Neural crest cell (in vitro differentiated cells): ENCODE measurements at places on chromosomes 1 and 21. TPM values are rescaled to one million over a fixed set of nuclear protein-coding genes. Genes with fewer than 3 reads are reported as not detected.
A peak's percentile ranks its signal among the peaks of the same experiment; 100 is the strongest.

Gene ANGPTL3
- not detected in 2 replicates for total RNA-seq

GRCh38 chr1:21264898-21265297, 25.4 kb downstream of the ECE1 start:
- H3K36me3 ChIP-seq: peaks cover 7% of the 10 kb centered on the region
- no peak overlapping the region for H3K27ac ChIP-seq
- H3K27me3 ChIP-seq: no peaks in the 10 kb centered on the region
- no peak overlapping the region for H3K4me3 ChIP-seq

Gene MYBPH
- not detected in 2 replicates for total RNA-seq

GRCh38 chr1:55716610-55717009, 501.4 kb upstream of the USP24 start:
- no peak for DNase-seq
- H3K27ac ChIP-seq: no peak overlapping the region
- H3K4me1 ChIP-seq: peaks cover 5% of the 10 kb centered on the region
- H3K36me3 ChIP-seq: no peaks in the 10 kb centered on the region
- H3K27me3 ChIP-seq: peaks cover 68% of the 10 kb centered on the region

- DNase-seq: no peak
- peak overlapping the region; percentile 80 for H3K4me3 ChIP-seq
- no peak overlapping the region for H3K27ac ChIP-seq
- H3K4me1 ChIP-seq: peaks cover 25% of the 10 kb centered on the region
- H3K36me3 ChIP-seq: no peaks in the 10 kb centered on the region
Measured at GRCh38 chr1:8318436-8318835, 522 bp downstream of the SLC45A1 start.

- DNase-seq: peak; percentile 65
- no peaks in the 10 kb centered on the region for H3K36me3 ChIP-seq
- H3K27me3 ChIP-seq: peaks cover 73% of the 10 kb centered on the region
- no peak overlapping the region for H3K27ac ChIP-seq
- H3K4me1 ChIP-seq: peaks cover 9% of the 10 kb centered on the region
Measured at GRCh38 chr1:3069491-3070308, 697 bp downstream of the PRDM16 start.

DNA sequence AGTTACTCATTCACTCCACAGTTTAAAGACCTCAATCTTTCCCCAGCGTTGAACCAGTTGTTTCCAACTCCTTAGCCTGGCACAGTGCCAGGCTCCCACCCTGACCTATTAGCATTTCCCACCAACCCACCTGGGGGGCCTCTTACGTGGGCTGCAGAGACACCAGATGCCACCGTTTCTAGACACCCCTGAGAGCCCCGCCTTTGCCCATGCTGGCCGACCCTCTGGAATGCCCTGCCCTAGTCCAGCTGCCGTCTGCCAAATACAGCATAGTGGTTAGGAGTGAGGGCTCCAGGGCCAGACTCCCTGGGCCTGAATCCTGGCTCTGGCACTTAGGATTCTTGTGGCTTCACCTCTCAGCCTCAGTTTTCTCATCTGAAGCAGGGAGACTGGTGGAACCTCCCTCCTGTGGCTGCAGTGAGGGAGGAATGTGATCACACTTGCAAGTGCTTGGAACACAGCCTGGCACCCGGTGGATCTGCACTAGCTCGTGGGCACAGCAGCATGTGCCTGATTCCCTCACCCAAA, 65.2 kb downstream of the TMCO4 start:
- no peak overlapping the region for H3K4me3 ChIP-seq
- H3K4me1 ChIP-seq: peaks cover 3% of the 10 kb centered on the region
- no peak for DNase-seq
- no peak overlapping the region for H3K27ac ChIP-seq
- H3K27me3 ChIP-seq: peaks cover 35% of the 10 kb centered on the region

DNA sequence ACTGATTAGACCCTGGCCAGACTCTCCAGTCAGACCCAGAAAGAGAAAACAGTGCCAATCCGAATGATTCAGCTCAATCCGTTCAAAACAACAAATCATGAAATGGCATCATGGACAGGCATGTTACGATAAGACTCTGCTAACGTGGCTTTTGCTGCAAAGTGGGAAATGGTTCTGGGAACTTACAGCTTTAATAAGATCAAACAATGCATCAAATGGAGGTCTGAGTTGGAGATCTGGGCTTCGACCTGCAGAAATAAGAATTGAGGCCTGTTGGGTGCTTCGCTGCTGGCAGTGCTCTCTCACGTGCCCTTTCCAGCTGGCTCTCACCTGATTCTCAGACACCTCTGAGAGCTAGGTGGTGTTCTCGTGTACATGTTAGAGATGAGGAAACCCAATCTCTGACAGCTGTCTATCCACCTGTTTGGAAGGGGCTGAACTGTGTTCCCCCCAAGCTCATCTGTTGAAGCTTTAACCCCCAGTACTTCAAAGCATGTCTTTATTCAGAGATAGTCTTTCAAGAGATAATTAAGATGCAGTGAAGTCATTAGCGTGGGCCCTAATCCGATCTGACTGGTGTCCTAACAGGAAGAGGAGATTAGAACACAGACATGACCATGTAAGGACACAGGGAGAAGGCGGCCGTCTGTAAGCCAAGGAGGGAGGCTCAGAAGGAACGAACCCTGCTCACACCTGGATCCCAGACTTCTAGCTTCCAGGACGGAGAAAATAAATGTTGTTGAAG, 45.5 kb upstream of the ETS2 start:
- no peaks in the 10 kb centered on the region for H3K36me3 ChIP-seq
- no peak for DNase-seq
- H3K4me1 ChIP-seq: no peaks in the 10 kb centered on the region
- no peak overlapping the region for H3K4me3 ChIP-seq

Gene NENF
- 40.4 and 41.5 TPM in 2 replicates for total RNA-seq

Gene OLFML2B
- 5.8 and 7.3 TPM in 2 replicates for total RNA-seq

DNA sequence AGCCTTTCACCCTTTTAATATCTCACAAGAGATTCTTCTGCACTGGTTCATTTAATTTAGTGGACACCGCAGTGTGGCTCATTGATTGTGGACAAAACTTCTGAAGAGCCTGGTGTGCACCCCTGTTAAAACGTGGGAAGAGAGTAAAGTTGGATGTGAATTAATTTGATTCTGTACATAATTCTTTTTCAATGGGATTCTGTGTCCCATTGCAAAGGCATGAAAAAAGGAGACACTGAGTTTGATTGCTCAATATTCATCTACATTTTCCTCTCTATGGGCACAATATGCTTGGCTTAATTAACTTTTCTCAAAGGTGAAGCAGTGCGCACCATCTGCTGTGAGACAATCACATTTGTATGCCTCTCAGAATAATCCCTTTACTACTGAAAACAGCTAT, 95.1 kb downstream of the BARHL2 start:
- DNase-seq: no peak
- no peak overlapping the region for H3K27ac ChIP-seq
- no peak overlapping the region for H3K4me3 ChIP-seq
- H3K27me3 ChIP-seq: no peaks in the 10 kb centered on the region

DNA sequence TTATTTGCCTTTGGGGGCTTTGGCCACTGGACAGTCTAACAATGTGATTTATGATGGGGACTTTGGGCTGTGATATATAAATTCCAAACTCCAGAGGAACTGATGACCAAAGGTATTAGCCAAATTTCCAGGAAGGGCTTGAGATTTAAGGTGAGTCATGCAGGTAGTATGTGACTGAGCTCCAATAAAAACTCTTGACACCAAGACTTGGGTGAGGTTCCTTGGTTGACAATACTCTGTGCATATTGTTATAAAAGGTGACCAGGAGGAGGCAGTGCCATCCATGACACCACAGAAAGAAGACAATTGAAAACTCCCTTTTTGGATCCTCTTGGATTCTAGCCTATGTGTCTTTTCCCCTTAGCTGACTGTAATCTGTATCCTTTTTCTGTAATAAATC, 392.7 kb upstream of the LRRC7 start:
- H3K27me3 ChIP-seq: no peaks in the 10 kb centered on the region
- H3K36me3 ChIP-seq: no peaks in the 10 kb centered on the region
- H3K4me3 ChIP-seq: no peak overlapping the region
- H3K4me1 ChIP-seq: peaks cover 3% of the 10 kb centered on the region
- H3K27ac ChIP-seq: no peak overlapping the region
- DNase-seq: no peak

DNA sequence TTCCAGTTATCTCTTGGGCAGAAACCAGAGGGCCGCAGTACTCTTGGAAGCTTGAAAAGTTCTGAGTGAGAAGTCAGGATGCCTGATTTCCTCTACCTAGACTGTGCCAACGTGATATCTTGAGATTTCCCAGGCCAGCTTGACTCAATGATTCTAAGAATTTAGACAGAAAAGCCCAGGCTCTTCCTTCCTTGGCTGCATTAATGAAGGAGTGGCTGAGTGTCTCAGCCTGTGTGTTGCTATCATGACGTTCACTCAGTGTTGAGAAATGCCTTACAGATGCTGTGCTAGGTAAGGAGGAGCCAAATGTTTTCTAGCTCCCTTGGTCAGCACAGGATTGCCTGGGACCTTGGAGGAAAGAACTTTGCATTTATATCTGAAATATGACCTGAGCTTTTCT, 454.1 kb upstream of the USP24 start:
- no peaks in the 10 kb centered on the region for H3K27me3 ChIP-seq
- H3K36me3 ChIP-seq: no peaks in the 10 kb centered on the region
- no peak overlapping the region for H3K27ac ChIP-seq
- H3K4me1 ChIP-seq: no peaks in the 10 kb centered on the region
- no peak overlapping the region for H3K4me3 ChIP-seq

GRCh38 chr21:15722591-15723324, 7.0 kb upstream of the USP25 start:
- H3K4me1 ChIP-seq: peaks cover 9% of the 10 kb centered on the region
- no peak for DNase-seq
- H3K27me3 ChIP-seq: no peaks in the 10 kb centered on the region
- H3K4me3 ChIP-seq: no peak overlapping the region
- H3K27ac ChIP-seq: no peak overlapping the region

GRCh38 chr1:32341186-32341757, 5.2 kb upstream of the MARCKSL1 start:
- H3K4me3 ChIP-seq: no peak overlapping the region
- H3K27ac ChIP-seq: peak overlapping the region; percentile 71
- no peaks in the 10 kb centered on the region for H3K36me3 ChIP-seq
- peaks cover 45% of the 10 kb centered on the region for H3K4me1 ChIP-seq
- peaks cover 2% of the 10 kb centered on the region for H3K27me3 ChIP-seq

GRCh38 chr1:67514300-67514699, 84.1 kb upstream of the SERBP1 start:
- H3K27ac ChIP-seq: no peak overlapping the region
- H3K4me1 ChIP-seq: no peaks in the 10 kb centered on the region
- no peaks in the 10 kb centered on the region for H3K27me3 ChIP-seq
- no peak overlapping the region for H3K4me3 ChIP-seq
- DNase-seq: no peak

- peaks cover 5% of the 10 kb centered on the region for H3K36me3 ChIP-seq
- DNase-seq: no peak
- H3K27me3 ChIP-seq: no peaks in the 10 kb centered on the region
- H3K4me1 ChIP-seq: peaks cover 30% of the 10 kb centered on the region
- H3K4me3 ChIP-seq: no peak overlapping the region
Measured at GRCh38 chr1:45913183-45913683, 109.8 kb downstream of the MAST2 start.

- H3K4me3 ChIP-seq: peak overlapping the region; percentile 50
- no peaks in the 10 kb centered on the region for H3K36me3 ChIP-seq
- peak overlapping the region; percentile 78 for H3K27ac ChIP-seq
- peaks cover 8% of the 10 kb centered on the region for H3K4me1 ChIP-seq
Measured at GRCh38 chr1:244231572-244232315, 180.7 kb downstream of the ZBTB18 start.

DNA sequence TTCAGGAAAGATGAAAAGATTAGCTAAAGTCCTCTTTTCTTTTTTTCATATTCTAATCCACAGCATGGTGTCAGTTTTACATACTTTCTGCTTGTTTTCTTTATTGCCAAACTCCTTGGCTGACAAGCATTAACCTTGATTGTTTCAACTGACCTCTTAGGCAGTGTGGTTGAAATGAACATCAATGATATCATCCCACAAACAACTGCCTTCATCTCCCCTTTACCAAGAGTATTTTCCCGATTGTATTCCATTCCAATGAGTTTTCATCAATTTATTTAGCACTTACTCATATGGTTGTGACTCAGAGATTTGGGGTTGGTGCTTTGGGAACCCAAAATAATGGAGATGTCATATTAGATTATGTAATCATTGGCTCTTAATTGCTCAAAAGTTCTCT, 71.8 kb downstream of the SPAG17 start:
- peaks cover 22% of the 10 kb centered on the region for H3K4me1 ChIP-seq
- no peaks in the 10 kb centered on the region for H3K36me3 ChIP-seq
- H3K27me3 ChIP-seq: no peaks in the 10 kb centered on the region
- DNase-seq: no peak
- no peak overlapping the region for H3K27ac ChIP-seq

GRCh38 chr1:246245541-246245940, 261.5 kb downstream of the SMYD3 start:
- peaks cover 4% of the 10 kb centered on the region for H3K36me3 ChIP-seq
- H3K27ac ChIP-seq: no peak overlapping the region
- no peak for DNase-seq

DNA sequence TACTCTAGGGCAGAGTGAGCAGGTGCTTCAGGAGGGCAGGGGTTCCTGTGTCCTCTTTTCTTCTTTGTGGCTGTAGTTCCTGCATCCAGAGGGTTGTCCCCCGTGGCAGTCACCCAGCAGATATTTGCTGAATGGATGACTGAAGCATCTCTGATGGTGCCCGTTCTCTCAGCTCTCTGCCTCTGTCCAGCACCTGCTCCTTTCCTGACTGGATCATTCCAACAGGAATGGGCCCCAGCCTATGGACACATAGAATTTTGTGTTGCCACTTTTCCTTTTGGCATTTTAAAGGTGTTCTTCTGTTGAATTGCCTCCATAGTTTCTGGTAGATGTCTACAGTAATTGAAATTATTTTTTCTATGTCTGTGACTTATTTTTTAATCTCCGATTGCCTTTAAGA, 372.5 kb upstream of the C1orf174 start:
- no peaks in the 10 kb centered on the region for H3K36me3 ChIP-seq
- H3K4me1 ChIP-seq: peaks cover 23% of the 10 kb centered on the region
- H3K27me3 ChIP-seq: peaks cover 26% of the 10 kb centered on the region
- no peak overlapping the region for H3K27ac ChIP-seq
- no peak for DNase-seq
- no peak overlapping the region for H3K4me3 ChIP-seq

- H3K4me1 ChIP-seq: no peaks in the 10 kb centered on the region
- H3K27me3 ChIP-seq: peaks cover 59% of the 10 kb centered on the region
- H3K27ac ChIP-seq: no peak overlapping the region
Measured at GRCh38 chr1:111052246-111052645, 87.6 kb downstream of the DRAM2 start.

GRCh38 chr1:45815667-45816458, 12.5 kb downstream of the MAST2 start:
- no peak overlapping the region for H3K27ac ChIP-seq
- H3K4me1 ChIP-seq: no peaks in the 10 kb centered on the region
- H3K4me3 ChIP-seq: no peak overlapping the region
- DNase-seq: no peak
- H3K27me3 ChIP-seq: no peaks in the 10 kb centered on the region
- peaks cover 39% of the 10 kb centered on the region for H3K36me3 ChIP-seq

Gene NUDT4B
- total RNA-seq: not detected in 2 replicates

DNA sequence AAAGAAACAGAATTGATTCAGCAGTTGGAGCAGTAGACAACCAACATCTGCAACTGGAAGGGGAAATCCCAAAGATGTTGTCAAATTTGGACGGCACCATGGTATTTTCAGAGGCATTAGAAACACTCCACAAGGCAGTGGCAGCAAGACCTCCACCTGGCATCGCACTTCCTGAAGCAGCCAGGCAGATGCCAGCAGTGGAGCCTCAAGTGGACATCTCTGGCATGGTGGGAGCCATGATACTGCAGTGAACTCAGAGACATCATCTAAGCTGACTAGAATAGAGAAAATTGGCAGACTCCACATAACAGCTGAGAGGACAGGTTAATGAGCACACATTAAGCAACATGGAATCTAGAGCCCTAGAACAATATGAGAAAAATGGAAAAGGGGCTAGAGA, 33.9 kb upstream of the RGS8 start:
- H3K4me1 ChIP-seq: no peaks in the 10 kb centered on the region
- no peaks in the 10 kb centered on the region for H3K27me3 ChIP-seq
- no peak overlapping the region for H3K4me3 ChIP-seq
- no peak overlapping the region for H3K27ac ChIP-seq
- no peak for DNase-seq

Gene CFH
- total RNA-seq: not detected in 2 replicates
